ENCODE measurements at places on chromosomes 16 and 17. TPM values are rescaled to one million over a fixed set of nuclear protein-coding genes. Genes with fewer than 3 reads are reported as not detected.

DNA sequence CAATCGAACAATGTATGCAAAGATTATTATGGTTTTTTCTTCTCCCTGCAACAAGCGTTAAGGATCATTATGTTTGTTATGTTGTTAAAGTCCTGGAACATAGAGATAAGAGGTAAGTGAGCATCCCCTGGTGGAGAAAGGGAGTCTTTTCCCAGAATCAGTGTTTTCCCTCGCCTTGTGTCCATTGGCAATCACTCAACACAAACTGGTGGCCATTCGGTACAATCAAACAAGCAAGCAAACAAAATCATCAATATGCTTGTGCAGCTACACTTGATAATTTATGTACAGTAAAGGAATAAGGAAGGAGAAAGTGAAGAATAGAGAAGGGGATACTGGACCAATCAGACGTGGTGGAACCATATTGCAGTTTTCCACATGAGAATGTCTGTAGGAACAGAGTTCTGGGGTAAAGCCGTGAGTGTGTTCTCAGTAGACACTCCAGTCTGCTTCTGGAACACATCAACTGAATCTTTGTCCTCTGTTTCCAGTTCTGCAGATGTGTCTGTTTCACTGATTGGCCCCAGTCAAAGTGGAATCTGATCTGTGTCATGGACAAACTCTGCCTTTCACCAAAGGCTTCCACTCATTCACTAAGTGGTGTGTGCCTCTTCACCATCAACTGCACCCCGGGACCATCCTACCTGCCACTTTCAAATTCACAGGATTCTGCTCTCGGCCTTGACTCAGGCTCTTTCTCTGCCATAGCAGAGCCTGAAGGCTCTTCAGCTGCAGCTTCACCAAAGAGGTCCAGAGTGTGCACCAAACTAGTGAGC, 169.5 kb downstream of the AHSP start:
- H3K27me3 ChIP-seq: no peaks in the 10 kb centered on the region
- H3K36me3 ChIP-seq: no peaks in the 10 kb centered on the region
- H3K4me1 ChIP-seq: peaks cover 15% of the 10 kb centered on the region
- DNase-seq: no peak
- no peak overlapping the region for H3K4me3 ChIP-seq
- no peak overlapping the region for H3K27ac ChIP-seq

- no peak for DNase-seq
- H3K36me3 ChIP-seq: peaks cover 63% of the 10 kb centered on the region
- peak overlapping the region; percentile 80 for H3K4me3 ChIP-seq
Measured at GRCh38 chr17:82094931-82095776, 2.9 kb downstream of the FASN start.

DNA sequence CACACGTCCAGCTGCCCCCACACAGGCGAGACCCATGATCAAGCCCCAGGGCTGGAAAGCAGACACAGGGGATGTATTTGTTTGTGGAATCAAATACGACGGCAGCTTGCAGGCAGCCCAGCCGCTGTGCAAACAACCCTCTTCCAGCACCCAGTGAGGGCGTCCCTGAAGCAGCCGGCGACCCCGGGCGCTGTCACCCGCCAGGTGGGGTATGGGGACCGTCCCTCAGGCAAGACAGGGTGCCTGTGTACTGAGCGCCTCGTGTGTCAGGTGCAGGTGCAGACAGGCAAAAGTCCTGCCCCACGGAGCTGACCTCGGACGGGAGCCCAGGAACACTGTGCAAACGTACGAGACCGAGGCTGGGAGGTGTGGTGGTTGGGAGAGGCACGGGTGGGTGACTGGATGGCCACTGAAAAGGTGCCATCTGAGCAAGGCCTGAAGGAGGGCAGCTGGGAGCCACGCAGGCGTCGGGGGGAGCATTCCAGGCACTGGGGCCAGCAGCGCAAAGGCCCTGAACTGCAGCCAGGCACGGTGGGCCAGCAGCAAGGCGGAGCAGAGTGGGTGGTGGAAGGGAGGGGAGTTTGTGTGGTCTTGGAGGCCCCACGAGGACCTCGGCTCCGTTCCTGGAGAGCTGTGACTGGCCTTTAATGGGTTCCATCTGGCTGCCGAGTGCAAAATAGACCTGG, 48.5 kb downstream of the CBFA2T3 start:
- H3K4me3 ChIP-seq: no peak overlapping the region
- H3K4me1 ChIP-seq: peaks cover 19% of the 10 kb centered on the region
- peaks cover 4% of the 10 kb centered on the region for H3K27me3 ChIP-seq
- H3K36me3 ChIP-seq: no peaks in the 10 kb centered on the region
- H3K27ac ChIP-seq: no peak overlapping the region
- no peak for DNase-seq

DNA sequence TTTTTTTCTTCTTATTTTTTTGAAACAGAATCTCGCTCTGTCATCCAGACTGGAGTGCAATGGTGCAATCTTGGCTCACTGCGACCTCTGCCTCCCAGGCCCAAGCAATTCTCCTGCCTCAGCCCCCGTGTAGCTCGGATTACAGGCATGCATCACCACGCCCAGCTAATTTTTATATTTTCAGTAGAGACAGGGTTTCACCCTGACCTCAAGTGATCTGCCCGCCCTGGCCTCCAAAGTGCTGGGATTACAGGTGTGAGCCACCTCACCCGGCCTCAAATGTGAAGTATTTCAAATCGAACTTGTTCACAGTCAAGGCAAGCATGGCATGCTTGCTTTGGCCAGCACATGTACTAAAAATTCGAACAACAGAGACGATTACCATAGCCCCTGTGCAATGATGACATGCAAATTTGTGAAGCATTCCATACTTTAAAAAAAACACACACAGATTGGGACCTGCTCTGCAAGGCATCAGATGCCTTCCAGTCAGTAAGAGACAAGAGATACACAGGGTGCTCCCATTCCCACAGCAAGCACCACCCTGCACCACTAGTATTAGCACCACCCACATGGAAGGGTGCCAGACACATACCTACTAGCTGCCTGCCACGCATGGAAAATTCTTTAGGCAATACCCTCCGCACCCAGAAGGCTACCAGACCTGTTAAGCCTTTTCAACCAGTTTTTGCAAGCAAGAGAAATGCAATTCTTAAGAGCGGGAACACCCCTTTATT, 47.2 kb downstream of the ANKRD11 start:
- peak overlapping the region; percentile 40 for H3K27ac ChIP-seq
- H3K4me1 ChIP-seq: peaks cover 89% of the 10 kb centered on the region
- H3K4me3 ChIP-seq: no peak overlapping the region
- no peaks in the 10 kb centered on the region for H3K27me3 ChIP-seq
- no peaks in the 10 kb centered on the region for H3K36me3 ChIP-seq
- no peak for DNase-seq

DNA sequence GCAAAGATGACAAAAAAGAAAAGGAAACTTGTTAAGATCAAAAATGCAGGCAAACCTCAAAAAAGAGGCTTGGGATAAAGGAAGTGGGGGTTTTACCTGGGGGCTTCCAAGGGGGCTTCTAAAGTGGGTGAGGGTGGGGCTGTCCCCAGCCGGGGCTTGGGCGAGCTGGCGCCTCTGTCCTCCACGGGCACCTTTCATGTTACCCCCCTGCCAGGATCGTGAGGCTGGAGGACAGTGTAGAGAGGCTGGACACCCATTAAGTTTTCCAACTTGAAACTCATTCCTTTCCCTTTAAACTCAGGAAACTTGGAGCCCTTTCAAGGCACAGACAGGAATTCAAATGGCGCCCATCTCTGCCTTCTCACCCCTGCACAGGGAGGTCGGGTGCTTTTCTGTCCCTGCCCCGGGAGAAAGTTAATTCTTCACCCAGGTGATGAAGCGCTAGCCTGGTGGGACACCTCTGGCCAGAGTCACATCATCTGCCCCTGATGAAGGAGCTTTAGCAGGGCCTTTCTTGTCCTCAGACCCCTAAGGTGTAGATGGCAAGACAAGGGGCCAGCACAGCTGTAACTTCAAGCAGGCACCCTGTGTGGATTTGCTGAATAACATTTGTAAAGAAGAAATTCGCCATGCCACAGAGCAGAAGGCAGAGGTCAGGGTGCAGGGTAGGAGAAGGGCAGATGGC, 87.3 kb downstream of the C16orf78 start:
- no peak overlapping the region for H3K27ac ChIP-seq
- no peak overlapping the region for H3K4me3 ChIP-seq
- no peak for DNase-seq
- no peaks in the 10 kb centered on the region for H3K4me1 ChIP-seq
- peaks cover 8% of the 10 kb centered on the region for H3K27me3 ChIP-seq

DNA sequence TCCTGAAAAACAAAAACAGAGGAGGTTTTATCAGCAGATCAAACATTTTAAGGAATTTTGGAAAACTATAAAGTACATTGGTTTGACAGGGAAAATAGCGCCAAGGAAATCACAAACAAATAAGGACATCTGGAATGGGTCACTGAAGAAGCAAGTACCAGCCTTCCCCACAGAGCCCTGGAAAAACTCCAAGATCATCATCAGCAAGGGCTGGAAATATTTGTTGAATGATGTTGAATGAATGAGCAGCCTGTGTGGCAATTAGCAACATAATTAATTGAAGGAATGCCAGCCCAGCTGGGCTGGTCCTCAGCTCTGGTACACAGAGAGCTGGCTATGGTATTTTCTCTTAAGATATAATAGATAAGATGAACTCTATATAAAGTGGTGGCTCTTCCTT, 290.4 kb downstream of the HS3ST3A1 start:
- no peak for DNase-seq
- H3K4me3 ChIP-seq: no peak overlapping the region
- no peaks in the 10 kb centered on the region for H3K36me3 ChIP-seq
- no peak overlapping the region for H3K27ac ChIP-seq
- no peaks in the 10 kb centered on the region for H3K4me1 ChIP-seq
- H3K27me3 ChIP-seq: no peaks in the 10 kb centered on the region

DNA sequence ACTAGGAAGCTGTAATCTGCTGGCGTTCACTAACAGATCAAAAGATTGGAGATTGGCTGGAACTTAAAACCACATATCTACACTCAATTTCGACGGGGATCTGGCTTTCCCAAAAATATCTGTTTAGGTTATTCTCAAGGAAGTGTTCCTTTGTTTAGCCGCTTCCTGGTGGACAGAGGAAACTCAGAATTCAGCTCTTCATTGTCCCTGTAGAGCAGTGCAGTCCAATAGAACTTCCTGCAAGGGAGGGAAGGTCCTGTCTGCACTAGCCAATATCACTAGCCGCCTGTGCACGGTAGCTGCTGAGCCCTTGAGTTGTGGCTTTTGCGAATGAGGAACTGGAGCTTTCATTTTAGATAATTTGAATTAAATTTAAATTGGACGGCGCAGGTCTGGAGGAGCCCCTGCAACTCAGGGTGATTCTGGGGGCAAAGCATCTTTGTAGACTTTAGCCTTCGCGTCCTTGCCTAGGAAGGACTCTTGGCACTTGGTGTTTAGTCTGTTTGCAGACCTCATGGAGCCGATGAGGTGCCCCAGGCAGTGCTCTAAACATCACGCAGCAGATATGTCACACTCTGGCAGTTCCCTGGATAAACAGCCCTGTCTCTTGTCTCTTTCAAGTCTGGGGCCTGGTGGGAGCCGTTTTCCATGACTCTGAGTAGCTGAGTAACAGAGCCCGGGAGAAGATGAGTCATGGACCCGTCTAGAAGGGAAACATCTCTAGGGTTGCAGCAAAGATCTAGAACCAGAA, 122.2 kb downstream of the CCDC182 start:
- DNase-seq: no peak
- no peaks in the 10 kb centered on the region for H3K27me3 ChIP-seq

CCL2 gene
- 34.1 TPM for total RNA-seq

CXCL16 gene
- 249 TPM for total RNA-seq

WNT9B gene
- total RNA-seq: 0.80 TPM

MTSS2 gene
- 60.8 TPM for total RNA-seq

TCAP gene
- total RNA-seq: 3.7 TPM

Data from lower lobe of right lung (tissue), 2 donors.